Germinal center (tissue), 1 donor: ENCODE measurements at places on chromosomes 1 and 21.

DNA sequence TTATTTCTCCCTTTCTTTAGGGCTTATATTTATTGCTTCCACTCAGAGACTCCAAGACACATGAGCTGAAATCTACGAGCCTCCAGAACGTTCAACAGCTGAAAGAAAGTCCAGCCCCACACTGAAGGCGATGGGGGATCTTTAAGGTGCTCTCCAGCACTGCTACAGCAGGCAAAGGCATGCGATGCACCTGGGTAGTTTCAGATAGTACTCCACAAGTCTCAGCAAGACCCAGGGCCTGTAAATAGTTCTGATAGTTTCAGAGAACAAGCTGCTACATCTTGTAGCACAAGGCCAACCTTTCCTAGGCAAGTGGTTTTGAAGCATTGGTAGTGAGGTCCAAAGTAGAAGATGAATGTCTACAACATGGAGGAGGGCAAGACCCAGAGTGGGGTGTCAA is 2.2 kb upstream of the HSD3B1 start:
- DNase-seq: no peak

DNA sequence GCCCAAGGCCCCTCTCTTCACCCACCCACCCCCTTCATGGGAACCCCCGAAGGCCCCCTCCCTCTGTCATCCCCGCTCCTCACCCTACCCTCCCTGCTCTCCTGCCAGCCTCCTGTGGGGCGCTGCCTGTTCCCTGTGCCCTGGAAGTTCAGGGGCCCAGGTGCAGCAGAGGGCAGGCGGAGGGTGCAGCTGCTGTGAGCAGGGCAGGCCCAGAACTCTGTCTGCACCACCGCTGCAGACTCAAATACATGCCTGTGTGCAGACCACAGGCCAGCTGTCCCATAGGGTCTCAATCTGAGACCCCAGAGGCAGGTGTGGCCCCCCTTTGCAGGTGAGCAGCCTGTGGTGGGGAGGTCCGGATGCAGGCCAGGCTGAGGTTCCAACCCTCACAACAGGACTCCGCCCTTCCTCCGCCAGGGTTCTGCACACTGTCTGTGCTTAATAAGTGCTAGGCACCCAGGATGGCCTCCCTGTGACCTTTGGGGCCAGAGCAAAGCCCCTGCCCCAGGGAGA is 62.5 kb downstream of the WNT9A start:
- DNase-seq: no peak

DNA sequence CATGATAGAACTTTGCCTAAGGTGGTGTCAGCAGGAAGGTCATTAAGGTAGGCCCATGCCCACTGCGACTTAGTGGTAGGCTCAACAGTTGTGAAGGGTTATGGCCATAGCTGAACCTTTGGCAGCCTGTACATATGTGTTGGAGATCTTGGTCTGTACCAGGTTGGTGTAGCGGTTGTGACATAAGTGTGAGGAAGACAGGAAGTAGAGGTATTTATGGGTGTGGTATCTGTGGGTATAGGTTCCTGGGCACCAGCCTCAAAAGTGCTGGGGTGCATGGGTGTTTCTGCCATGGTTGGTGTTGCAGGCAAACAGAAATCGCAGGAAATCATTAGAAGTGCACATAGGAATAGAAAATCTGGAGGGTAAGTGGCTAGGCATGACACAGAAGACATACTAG is 18.6 kb upstream of the LRIF1 start:
- no peak for DNase-seq

DNA sequence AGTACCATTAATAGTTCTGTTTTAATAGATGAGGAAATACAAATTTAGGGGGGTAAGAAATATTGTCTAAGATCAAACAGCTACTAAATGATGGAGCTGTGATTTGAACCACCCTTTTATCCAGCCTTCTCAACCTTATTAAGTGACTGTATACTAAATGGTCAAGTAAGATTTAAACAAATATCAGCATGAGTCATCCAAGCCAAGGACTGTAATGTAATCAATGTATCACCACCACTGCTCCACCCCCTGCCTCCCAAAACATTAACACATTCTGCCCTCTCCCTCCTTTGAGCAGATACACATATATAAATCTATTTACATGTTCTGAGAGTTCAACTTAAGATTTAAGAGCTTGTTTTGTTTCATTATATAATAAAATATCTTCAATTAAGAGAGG is 58.9 kb downstream of the LRRC40 start:
- no peak for DNase-seq

- no peak for DNase-seq
These were observed 124.7 kb upstream of the ZBTB40 start for GRCh38 chr1:22326931-22327330.

DNA sequence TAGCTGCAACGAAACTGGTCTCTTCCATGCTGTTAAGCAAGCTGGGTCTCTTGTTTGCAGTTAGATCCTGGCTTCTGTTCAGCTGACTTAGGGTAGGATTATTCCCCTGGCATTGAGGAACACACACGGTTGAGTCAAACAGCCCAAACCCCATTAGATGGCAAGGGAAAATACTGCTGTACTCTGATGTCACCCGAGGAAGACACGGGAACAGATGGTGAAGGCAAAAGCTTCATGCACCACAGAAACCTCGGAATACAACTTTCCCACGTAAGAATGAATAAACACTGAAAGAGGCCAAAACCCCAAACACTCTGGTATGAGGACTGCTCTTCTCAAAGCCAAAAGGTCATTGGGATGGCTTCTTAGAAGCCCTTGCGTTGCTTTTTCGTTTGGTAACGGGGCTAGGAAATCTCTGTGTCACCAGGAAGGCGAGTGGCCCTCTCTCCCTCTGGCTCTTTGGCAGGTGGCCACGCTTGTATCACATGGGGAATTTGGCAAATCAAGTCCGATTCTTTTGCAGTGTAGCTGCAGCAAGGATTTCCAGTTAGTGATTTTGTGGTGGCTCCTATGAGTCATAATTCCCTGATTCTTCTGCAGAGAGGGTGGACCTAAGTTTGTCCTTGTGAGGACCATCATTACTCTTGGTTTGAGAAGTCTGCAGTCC is 16.7 kb upstream of the LYST start:
- DNase-seq: no peak

DNA sequence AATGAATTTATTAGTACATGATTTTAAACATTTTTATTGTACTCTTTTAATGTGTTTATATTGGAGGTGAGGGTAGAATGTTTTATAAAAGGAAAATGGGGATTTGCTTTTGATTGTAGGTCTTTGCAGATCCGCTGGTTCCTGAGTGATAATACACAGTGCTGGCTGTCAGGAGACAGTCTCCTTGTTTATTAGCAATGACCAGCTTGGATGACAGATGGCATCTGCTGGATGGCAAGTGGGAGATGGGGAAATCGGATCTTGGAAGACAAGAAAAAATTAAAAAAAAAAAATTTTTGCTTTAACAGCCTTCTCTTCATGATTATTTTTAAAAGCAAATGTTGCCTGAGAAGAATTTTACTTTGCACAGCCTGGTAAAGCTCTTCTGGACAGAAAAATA is 4.4 kb upstream of the PHTF1 start:
- DNase-seq: no peak

- DNase-seq: no peak
These were observed 61.9 kb upstream of the TARDBP start for GRCh38 chr1:10950316-10951172.

DNA sequence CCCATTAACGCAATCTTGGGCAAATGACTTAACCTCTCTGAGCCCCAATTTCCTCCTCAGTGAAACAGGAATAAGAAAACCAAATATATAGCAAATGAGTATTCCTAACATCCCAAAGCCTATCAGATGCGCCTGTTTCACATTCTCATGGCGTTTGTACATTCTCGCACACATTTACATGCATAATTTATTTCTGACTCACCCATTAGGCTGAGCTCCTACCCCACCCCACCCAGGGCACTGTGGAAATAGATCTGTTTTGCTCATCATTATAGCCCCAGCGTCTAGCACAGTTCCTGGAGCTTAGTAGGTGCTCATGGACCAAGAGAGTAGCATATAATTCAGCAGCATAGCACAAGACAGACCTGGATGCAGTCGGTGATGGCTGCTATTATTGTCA is 146.1 kb upstream of the VANGL1 start:
- DNase-seq: no peak

DNA sequence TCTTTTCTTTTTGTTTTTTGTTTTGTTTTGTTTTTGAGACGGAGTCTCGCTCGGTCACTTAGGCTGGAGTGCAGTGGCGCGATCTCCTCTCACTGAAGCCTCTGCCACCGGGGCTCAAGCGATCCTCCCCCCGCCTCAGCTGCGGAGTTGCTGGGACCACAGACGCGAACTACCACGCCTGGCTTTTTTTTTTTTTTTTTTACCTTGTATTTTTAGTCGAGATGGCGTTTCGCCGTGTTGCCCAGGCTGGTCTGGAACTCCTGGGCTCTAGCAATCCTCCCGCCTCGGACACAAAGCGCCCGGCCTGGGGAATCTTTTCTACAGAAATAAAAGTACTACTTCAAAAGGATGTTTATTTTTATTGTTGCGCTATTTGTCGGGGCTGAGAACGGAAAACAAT is 1.1 kb upstream of the SETDB1 start:
- no peak for DNase-seq

GRCh38 chr1:45196863-45197262 is 9.5 kb downstream of the ZSWIM5 start:
- no peak for DNase-seq

DNA sequence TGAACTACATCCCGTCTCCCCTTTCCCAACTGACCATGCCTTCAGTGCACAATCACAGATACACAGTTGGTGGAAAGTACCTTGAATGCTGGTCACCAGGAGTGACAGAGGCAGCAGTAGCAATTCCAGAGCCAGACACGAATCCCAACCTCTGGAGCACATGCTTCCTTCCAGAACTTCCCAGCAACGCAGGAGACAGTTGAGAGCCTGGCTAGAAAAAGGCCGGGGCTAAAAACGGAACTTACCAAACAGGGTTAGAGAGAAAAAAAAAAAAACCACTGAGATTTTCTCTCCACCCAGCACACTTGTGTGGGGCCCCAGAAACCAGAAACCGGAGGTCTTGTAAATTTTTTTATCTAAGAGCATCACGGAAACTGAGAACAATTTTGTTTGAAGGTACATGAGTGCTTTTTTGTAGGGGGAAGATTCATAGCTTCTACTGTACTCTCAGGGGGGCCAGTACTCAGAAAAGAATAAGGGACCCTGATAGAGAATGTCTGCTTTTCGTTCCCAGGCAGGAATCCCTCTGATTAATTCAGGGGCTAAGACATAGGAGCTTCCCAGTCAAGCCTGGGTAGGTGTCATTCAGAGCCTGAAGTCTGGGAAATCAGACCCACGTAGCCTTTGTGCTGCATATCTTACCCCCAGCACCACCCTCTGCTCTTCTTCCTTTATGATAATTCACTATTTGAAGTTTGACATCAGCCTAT is at the start of gene CD48:
TSS of gene CD48 (minus strand) at position 221 of the 710 bp plus-strand sequence. CDS start at position 162, 59 bp downstream.
- peak; percentile 47 for DNase-seq

GRCh38 chr1:91174734-91175133 is 152.9 kb upstream of the ZNF644 start:
- DNase-seq: no peak

- no peak for DNase-seq
These were observed 731.6 kb upstream of the PTBP2 start for GRCh38 chr1:95990033-95990432.

GRCh38 chr1:45880930-45881329 is 77.5 kb downstream of the MAST2 start:
- DNase-seq: no peak

DNA sequence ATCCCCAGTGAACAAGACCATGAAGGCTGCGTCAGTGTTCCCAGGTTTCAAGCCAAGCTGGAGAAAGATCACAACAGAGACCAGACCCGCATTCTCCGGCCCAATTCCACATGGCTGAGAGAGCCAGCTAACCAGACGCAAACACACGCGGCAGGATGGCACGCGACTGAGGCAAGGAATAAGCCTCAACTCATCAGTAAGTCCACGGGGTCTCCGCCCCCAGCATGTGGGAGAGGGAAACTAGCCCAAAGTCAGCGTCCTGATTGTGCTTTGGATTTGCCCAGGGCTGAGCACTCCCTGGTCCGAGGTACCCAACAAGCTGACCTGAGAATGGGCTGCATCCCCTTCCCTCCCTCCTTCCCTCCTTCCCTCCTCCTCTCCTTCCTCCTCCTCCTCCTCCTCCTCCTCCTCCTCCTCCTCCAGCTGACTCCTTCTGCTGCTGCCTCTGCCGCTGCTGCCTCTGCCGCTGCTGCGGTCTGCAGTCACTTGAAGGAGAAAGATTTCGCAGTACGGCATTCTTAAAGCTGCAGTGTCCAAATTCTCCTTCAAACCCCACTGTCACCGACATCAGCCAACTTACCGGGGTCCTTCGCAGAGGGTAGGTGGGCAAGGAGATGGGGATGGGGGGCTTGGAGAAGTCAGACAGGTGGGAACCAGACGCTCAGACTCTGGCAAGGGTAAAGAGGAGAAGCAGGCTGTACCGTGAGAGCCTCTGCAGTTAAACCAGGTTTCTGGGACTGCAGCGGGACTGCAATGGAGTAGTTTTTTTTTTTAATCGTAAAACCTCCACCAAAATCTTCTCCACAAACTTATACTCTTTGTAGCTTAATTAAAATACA is 33.0 kb upstream of the H6PD start:
- no peak for DNase-seq

DNA sequence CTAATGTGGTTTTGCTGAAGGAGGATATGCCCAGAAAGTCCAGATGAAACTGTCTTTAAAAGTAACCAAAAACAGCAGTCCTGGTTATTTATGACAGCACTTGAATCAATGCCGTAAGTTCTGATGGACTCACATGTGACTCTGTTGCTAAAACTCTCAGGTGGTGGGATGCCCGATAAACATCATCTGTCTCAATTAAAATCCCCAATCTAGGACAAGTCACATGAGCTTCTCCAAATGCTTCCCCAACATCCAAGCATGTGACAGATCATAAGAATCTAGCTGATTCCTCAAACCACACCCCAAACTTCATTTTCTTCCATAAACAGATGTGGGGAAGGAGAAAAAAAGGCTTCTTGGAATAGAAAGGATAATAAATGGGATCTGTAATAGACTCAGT is 786 bp upstream of the CTSK start:
- no peak for DNase-seq

DNA sequence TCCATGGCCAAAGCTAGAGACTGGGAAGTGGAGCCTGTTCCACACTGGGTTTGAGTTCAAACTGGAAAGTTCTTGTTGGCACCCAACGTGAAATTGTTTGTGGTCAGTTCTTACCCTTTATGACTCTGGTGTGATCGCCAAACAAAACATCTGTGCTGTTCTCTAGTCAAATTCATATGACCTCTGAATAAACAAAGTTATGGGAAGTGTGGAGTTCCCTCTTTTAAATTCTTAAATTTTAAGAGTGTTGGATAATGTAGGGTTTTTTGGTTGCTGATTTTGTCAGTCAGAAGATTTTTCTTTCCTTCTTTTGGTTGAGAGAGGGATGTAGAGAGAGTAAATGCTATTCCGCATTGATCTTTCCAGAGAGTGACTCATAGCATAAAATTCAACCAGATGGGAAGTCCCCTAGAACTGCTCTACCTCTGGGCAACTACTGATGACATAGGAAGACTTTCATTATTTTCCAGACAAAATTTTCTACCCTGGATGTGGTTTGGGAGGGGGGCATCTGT is 36.4 kb downstream of the CHML start:
- no peak for DNase-seq
